ENCODE measurements at places on chromosomes 3 and 15.

DNA sequence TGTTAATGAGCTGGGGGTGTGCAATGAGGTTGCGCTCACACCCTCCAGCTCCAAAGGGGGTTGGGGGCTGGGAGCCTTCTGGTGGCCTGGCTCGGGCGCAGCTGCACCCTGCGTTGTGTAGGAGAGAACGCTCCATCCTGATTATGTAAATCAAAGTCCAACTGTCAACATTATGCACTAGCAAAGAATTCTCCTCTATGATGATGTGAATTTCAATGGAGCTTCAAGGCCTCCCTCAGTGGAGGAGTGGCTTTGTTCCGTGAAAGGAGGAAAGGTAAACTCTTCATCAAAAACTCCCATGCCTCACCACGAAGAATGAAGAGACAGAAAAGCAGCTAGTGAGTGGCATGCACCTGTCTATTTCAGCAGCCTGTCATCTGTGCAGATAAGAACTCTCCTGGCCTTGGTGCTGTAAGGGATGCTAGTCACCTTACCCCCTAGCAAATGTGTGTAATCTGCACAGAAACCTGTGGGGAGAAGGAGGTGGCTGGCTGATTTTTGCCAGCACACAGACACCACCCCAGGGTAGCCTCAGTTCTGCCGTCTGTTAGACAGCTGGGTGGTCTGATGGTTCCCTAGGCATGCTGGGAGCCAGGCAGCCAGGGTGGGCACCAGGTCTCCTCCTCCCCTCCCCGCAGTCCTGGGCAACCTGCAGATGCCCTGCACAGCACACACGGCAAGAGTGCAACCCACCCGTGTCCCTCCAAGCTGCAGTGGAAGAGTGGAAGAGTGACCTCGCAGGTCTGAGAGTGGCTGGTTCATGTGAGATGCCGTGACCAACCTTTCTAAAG is 47.0 kb upstream of the TRPM1 start:
- DNase-seq, result no peak

GRCh38 chr3:107240183-107241091 is 136.8 kb upstream of the CCDC54 start:
- DNase-seq, result peak; percentile 59

- no peak for DNase-seq
These were observed 6.6 kb downstream of the TIPARP start for GRCh38 chr3:156681002-156681401.

DNA sequence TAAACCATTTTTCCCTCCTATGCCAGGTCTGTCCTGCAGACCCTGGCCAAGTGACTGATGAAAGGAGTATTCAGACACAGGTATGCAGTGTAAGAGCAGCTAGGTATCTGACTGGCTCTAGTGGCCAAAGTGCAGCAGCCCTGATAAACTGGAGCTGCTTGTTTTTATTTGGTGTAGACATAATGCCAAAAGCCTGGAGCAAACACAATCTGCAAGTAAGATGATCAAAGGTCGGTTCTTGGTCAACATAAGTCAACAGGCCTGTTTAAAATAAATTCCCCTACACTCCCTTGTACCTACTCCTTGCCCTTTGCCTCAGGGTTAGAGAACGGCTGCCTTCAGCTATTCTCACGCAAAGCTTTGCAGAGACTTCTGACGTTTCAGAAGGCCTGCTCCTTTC is 1003.1 kb downstream of the ZPLD1 start:
- DNase-seq, result no peak

DNA sequence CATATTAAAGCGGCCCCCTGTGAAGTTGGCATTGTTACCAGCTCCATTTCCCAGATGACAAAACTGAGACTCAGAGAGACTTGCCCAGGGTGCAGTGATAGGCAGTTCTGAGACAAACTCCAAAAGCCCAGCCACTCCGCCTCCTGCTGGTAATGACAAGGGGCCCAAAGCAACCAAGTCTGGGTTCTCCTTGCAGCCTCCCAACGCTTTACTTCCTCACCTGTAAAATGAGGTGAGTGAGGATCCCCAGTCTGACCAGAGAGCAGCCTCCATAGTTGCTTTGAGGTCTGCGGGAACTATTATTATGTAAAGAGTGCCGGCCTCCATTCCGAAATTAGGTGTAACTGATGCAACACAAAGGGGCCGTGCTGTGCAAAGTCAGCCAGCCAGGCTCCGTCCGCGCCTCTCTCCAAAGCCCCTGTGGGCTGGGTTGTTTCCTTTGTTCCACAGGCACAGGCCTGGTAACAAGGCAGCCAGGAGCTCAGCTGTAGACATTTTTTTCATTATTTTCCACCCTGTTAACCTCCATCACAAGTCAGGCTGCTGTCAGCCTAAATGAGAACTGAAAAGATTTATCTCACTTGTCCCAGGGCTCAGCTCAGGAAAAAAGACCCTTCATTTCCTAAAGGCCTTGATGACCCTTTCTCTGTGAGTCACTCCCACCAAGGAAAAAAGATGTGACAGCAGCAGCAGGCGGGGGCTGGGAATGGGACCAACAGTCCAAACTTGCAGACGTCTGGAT is 139.1 kb upstream of the RAD18 start:
- DNase-seq, result no peak

- DNase-seq, result peak; percentile 43
These were observed 63.9 kb upstream of the FAM98B start for GRCh38 chr15:38389924-38390542.

GRCh38 chr15:68924866-68925560 is 5.3 kb upstream of the SPESP1 start:
- peak; percentile 39 for DNase-seq

DNA sequence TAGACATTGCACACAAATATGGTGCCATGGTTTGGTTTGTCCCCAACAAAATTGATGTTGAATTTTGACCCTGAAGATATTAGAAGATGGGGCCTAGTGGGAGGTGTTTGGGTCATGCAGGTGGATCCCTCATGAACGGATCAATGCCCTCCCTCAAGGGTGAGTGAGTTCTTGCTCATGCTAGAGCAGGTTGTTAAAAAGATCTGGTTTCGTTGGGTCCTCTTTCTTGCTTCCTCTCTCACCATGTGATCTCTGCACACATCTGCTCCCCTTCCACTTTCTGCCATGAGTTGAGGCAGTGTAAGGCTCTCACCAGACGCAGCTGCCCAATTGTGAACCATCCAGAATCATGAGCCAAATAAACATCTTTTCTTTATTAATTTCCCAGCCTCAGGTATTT is 87.8 kb upstream of the MDFIC2 start:
- DNase-seq, result no peak

- DNase-seq, result no peak
These were observed 194.8 kb downstream of the XXYLT1 start for GRCh38 chr3:195075941-195076875.

GRCh38 chr15:78077053-78077870 is at the start of gene TBC1D2B:
Gene TBC1D2B, minus strand, starts transcription at chr15:78077711. Its CDS starts 59 bp downstream, at chr15:78077652.
- peak; percentile 65 for DNase-seq

DNA sequence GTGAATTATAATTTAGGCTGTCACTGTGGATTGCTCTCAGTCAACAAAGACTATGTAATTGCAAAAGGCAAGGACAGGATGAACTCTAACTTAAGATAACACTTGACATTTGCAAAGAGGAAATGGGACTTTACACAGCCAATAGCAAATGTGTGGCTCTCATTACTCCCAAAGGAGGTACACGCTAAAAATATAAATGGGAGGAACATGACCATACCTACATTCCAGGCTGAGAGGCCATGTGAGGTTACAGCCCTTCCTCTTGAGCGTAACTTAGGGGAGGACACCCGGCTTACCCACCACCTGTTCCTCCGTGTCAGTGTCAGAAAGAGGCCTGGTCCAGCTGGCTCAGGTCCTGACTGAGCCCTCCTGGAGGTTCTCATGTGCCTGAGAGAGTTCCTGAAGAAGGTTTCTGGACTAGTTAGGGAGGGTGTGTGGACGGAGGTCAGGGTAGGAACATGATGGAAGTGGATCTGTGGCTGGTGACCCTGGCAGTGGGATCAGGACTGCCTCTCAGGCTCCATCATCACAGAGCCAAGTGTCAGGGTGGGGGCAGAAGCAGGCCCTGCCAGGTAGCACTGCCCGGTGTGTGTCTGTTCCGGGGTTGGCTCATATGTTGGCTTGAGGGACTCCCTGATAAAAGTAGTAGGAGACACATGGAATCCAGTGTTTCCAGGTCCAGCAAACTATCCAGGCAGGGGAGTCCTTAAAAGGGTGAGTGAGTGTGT is 7.9 kb downstream of the POPDC2 start:
- DNase-seq, result no peak

DNA sequence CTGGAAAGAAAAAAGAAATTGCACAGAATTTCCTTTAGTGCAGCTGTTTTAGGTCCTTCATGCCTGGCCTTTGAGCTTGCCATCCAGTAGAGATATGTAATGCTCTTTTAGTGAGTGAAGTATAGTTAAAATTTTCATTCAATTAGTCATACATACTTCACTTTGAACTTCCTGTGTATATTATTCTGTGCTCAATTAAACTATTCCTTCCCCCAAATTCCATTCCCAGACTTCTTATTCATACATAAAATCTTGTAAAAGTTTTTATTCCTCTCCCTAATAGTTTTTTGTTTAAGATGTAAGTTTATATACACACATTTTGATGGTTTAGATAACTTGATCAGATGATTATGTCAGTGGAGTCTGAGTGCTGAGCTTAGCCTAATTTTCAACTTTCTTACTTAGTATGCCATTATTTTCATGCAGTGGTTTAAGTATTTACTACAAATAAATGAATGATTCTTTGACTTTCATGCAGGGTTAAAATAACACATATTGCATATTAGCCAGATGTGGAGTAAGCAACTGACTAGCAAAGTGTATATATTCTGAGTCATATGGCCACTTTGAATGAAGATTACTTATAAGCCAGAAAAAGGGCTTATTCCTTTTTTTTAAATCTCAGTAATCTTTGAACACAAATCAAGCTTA is 42.5 kb upstream of the ABHD10 start:
- DNase-seq, result no peak

- DNase-seq, result no peak
These were observed 155 bp downstream of the ACVR2B start for GRCh38 chr3:38453913-38454177.

GRCh38 chr3:15453501-15453900 is 26.1 kb downstream of the EAF1 start:
- DNase-seq, result no peak

DNA sequence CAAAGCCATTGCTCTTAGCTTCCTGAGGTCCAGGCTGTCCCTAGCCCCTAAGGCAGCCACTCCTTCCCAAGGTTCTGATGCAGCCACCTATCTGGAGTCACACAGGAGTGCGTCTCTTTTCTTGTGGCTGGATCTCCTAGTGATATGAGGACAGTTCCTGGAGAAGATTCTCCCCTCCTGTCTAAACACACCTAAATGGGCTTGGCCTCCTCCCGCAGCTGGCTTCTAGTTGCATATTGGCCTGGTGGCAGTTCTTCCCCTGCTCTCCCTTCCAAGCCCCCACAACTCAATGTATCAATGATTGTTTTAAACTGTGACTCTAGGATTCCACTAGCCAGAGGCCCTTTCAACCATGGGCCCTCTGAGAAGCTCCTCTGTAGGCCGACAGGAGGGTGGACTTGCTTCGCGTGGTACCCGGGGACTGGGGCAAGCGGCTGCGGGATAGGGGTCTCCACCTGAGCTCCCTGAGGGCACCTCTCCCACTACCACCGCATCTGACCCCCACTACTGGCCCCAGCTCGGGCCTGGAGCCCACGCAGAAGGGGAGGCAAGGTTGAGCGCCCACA is 1.4 kb downstream of the ITGA11 start:
- no peak for DNase-seq

DNA sequence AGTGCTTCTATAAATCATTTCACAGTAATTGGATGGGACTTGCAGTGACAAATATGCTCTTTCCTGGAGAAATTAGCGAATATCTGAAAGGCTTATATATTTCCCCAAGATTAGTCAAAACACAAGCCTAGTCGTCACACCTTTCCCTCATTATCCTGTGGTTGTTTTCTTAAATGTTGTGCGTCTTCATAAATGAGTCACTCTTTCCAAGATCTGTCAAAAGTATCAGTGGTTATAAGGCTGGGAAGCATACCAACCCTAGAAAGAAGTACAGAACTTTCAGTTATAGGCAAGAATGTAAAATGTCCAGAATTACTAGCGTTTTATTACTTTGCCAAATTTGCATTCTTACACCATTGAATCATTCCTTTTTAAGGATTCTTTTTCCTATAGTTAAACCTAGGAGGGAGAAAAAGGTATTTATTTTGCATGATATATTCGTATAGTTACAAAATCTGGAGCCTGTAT is 33.6 kb downstream of the TMEM212 start:
- no peak for DNase-seq

- DNase-seq, result no peak
These were observed 1.6 kb downstream of the GMPPB start for GRCh38 chr3:49721896-49722781.

GRCh38 chr3:56693750-56694149 is 10.7 kb upstream of the TASOR start:
- no peak for DNase-seq

DNA sequence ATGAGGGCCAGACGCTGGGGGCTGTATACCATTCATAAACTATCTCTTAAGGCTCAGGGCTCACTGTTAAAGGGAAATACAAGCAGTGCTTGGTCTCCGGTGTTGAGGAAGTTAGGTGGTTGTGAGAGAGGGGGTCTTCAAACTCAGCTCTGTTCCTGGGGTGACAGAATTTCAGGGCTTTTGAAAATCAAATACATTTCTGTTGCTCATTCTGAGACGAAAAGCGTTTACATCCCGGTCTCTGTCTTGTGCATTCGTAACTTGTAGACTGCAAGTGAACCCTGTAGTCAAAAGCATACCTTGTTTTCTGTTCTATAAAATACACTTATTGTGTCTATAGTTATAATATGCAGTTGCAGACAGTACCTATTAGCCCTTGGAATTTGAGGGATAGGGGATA is 1.7 kb downstream of the SLCO3A1 start:
- no peak for DNase-seq

DNA sequence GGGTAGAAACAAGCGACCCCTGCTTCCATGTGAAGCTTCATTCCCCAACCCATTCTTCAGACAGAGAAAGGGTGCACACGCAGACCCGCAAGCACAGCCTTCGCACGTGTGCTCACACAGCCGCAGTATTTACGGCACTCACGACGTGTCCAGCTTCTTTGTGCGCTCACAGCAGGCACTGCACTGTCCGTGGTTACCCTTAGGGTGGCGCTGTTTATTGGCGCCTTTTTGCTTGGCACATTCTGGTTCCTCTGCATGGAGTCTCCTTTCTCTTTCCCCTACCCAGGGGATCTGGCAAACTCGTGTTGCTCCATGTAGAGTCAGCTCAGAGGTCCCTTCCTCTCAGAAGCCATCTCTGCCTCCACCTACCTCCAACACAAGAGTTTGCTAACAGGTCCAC is 115.1 kb downstream of the SLCO3A1 start:
- DNase-seq, result no peak

GRCh38 chr15:53535886-53536285 is 223.6 kb downstream of the WDR72 start:
- no peak for DNase-seq

DNA sequence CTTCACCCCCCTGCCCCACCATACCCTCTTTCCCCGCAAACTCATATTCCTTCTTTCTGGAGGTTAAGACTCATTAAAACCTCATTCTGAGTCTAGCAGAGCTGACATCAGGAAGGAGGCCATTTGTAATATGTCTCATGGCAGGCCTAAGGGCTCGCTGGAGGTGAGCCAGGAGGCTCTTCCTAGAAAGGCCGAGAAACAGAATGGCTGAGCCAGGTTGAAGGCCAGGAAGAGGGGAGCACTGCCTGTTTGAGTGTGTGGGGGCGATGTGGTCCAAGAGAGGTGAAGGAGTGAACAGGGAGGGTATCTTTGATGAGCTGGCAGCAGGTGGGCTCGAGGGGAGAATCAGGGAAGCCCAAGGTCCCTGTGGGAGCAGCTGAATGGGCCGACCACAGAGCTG is 317.3 kb downstream of the TLE3 start:
- DNase-seq, result no peak

- no peak for DNase-seq
These were observed 3.0 kb upstream of the MRPS22 start for GRCh38 chr3:139340784-139341183.

- no peak for DNase-seq
These were observed 184.2 kb upstream of the PDZRN3 start for GRCh38 chr3:73808862-73809509.

All from effector CD4-positive, alpha-beta T cell (primary cell).